WTC11 (cell line): ENCODE measurements at places on chromosomes 16 and 17. TPM values are rescaled to one million over a fixed set of nuclear protein-coding genes. Genes with fewer than 3 reads are reported as not detected.

Gene TP53TG3D
- total RNA-seq = not detected in 3 replicates

Gene ACSM2A
- 0.14 TPM in 1 of 3 replicates, not detected in the others for total RNA-seq

GRCh38 chr16:25627641-25628040, 64.1 kb upstream of the HS3ST4 start:
- DNase-seq = no peak

Gene SLC16A13
- total RNA-seq = 5.2 to 7.1 TPM (median 6.9 TPM) in 3 replicates

DNA sequence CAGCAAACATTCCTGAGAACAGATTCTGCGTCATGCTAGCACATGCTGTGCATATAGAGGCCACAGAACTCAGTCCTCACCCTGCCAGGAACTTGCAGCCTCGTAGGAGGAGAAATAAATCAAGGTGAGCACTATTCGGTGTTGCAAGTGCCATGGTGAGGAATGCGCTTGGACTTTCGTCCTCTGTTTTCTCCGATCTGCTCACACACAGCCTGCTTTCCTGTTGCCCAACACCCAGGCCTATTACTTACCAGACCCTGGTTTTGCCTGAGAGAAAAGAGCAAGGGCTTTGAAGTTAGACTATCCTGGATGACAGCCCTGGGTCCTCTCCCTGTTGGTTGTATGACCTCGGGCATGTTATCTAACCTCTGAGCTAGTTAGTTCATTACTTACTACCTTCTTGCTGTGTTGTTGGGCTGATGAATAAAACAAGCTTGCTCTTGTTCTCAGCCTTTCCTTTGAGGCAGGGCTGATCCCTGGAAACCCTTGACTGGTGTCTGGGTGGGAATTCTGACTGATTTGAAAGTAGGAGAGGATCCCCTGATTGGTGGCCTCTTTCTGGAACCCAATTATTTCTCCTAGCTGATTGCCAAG, 2.9 kb downstream of the ACSF2 start:
- DNase-seq = no peak

DNA sequence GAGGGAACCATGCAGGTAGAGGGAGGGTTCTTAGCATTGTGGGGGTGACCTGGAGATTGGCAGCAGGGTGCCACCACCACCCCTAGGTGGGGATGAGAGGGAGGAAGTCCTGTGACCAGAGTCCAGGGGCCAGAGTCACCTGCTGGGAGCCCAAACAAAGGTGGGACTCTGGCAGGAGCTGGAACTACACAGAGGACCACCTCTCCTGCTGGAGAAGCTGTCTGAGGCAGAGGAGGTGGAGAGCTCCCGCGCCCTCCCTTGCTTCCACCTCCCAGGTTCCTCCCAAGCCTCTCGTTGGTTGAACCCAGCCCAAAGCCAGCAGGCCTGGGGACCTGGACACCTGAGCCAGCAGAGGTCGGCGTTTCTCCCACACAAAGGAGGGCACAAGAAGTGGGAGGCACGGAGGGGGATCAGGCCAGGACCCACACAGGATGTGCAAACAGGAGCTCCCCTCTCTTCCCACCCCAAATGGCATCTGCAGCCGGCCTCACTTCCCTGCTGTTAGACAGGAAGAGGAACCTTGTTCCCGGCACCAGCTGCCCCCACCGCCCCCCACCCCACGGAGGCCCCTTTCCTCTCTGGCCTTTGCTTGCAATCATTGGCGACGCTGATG, 154.6 kb downstream of the SEC14L1 start:
- DNase-seq = no peak

Gene MEIOC
- total RNA-seq = 4.4 to 8.3 TPM (median 5.0 TPM) in 3 replicates

DNA sequence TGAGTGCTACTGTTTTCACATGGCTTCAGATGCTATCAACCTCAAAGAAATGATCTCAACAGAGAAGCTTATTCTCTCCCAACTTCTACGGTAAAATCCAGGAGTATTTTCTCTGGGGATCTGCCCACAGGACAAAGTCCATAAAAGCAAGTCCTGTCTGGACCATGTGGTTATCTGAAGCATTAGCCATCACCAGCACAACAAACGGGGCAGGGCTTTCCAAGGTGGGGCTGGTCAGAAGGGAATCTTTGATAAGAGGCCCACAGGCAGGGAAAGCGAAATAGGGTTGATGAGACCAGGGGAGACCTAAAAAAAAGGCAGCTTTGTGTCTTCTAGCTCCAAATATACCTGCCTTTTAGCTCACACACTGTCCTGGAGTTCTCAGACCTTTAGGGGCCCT, 38.7 kb upstream of the CACNG3 start:
- DNase-seq = no peak

- DNase-seq = no peak
Measured at GRCh38 chr16:16780588-16780987, 401.6 kb downstream of the NPIPA7 start.

DNA sequence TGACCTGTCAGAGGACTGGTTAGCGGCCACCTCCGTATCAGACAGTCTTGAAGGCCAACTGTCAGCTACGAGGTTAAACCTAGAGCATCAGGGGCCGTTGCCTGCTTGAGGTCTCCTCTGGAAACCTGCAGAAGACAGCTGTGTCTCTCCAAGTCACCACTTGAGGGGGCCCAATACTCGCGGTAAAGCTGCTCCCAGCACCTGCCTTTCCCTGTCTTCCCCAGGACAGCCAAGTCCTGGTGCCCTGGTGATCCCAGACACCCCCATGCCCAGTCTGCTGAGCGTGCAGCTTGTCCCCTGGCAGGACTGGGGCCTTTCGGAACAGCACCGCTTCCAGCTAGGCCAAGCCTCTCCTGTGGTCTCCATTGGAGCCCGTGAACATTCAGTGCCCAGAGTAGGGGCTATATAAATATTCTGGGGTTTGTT, 80.1 kb downstream of the DNAH17 start:
- DNase-seq = peak; percentile 85

Gene DRC3
- 0.34 to 0.48 TPM (median 0.42 TPM) in 3 replicates for total RNA-seq

Gene SLC16A5
- 32.4 to 33.5 TPM (median 33.1 TPM) in 3 replicates for total RNA-seq

DNA sequence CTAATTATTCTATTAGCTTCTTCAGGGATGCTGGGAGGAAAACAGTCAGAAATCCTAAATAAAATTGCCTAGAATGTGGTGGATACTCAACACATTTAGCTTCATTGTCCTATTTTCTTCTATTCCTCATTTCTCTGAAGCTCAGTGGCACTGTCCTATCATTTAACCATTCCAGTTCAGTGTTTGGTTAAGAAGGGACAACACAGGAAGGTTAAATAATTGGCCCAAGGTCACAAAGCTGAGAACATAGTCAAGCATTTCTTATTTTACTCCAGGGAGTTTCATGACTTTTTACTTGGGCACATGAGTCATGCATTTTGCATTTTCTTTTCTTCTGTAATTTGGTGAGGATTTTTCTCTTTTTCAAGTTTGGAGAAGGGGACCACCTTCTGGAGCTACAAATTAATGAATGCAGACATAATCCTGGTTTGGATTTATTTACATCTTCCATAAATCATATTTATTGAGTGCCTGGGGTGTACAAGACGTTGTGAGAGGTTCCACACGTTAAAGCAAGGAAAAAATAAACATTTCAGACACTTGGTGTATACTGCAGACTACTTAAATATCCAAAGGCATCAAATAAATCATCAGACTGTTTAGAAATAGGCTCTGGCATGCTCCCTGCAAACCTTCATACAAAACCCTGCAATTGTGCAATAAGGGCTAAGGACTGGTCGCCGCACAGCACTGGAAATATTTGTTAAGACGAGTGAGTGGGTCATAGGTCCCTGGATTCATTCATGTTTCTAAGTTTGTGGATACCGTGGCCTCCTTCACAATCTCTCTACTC, 263.9 kb downstream of the MAF start:
- no peak for DNase-seq

- no peak for DNase-seq
Measured at GRCh38 chr16:68961778-68962402, 118.6 kb downstream of the TANGO6 start.

Gene MFAP4
- 3.9 to 4.1 TPM (median 4.0 TPM) in 3 replicates for total RNA-seq

Gene MT1M
- 4.5 to 4.8 TPM (median 4.7 TPM) in 3 replicates for total RNA-seq

DNA sequence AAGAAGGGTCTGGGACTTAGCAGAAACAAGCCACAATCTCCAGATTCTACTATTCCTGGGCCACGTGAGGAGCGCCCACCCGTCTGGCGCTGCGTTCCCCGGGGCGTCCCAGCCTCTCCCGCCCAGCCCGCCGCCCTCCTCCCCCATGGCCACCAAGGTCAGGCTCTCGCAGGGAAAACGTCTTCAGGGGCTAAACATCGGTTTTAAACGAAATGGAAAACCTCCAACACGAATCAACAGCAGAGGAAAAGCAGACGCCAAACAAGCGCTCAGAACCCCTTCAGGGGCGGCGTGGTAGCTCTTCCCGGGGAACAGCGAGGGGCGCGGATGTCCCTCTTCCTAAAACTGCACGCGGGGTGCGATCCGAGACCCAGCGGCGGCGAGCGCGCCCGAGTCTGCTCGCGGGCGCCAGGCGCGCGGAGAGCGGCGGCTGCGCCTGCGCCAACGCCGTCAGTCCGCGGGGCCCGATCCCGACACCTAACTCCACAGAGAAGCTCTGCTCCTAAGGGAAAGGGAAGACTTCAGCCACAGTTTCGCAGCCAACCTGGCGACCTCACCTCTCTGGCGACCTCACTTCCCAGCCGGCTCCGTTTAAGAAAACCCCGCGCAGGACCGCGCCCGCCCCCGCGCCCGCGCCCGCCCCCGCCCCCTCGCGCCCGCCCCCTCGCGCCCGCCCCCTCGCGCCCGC, 505 bp upstream of the COG1 start:
- peak; percentile 67 for DNase-seq

DNA sequence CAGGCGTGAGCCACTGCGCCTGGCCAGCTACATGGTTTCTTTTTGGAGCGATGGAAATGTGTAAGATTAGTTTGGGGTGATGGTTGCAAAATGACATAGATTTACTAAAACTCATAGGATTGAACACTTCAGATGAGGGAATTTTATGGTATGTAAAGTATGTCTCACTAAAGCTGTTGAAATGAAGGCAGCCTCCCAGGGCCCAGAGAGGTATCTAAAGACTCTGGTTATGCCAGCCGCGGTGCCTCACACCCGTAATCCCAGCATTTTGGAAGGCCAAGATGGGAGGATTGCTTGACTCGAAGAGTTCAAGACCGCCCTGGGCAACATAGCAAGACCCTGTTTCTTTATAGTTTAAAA, 254.9 kb downstream of the PARN start:
- DNase-seq = no peak

DNA sequence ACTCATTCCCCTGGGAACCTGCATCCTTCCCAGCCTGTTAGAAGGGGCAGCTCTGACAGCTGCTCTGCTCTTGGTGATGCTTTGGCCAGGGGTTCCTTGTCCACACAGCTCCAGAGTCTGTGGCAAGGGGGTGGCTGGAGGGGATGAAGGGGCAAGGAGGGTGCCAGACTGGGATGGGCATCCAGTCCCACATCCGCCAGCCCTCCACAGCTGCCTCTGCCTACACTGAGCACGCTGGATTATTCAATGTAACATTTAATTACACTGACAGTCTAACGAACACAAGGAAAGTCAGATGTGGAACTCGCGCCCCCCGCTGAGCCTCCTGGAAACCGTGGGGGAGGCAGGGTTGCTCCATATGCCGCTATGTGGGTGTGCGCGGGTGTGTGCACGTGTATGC, 101.1 kb downstream of the C16orf78 start:
- DNase-seq = peak; percentile 8

- no peak for DNase-seq
Measured at GRCh38 chr16:4868535-4868934, 21.3 kb downstream of the UBN1 start.

Gene KRT25
- total RNA-seq = not detected in 3 replicates

Gene BAHCC1
- total RNA-seq = 17.1 to 29.8 TPM (median 21.5 TPM) in 3 replicates

Gene TOX3
- 17.6 to 20.2 TPM (median 19.3 TPM) in 3 replicates for total RNA-seq
